ENCODE measurements at places on chromosomes 4 and X.

- DNase-seq = no peak
Measured at GRCh38 chr4:132026166-132026565, 1122.9 kb upstream of the PCDH10 start.

DNA sequence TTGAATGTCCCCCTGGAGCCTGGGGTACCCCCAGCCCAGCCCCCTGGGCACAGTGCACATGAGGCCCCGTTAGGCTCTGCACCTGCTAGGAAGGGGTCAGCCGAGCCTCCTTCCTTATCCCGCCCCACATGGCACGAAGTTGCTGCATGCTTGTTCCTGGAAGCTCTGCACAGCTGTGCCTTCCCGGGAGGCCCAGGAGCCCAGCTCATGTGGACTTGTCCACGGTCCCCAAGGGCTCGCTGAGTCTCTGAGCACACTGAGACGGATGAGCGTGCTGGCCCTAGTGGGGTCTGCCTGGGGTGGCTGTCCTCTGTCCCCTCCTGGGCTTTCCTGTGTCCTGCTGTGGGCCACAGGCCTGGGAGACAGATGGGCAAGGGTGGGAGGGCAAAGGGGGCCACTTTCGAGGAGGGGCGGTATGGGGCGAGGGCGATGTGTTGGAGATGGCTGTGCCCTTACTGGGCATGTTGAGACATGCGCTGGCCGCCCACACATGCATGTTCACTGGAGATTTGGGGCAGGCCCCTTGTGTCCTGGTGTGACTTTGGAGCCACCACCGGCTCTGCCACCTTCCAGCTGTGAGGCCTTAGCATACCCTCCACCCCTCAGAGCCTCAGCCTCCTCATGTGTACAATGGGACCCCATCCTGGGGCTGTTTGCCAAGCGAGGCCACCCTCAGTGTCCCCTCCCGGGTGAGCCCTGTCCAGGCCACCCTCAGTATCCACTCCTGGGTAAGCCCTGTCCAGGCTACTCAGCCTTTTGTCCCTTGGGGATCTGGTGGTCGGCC lies 237.6 kb downstream of the AFAP1 start:
- DNase-seq = no peak

- DNase-seq = no peak
Measured at GRCh38 chrX:68186552-68187262, 246.6 kb downstream of the OPHN1 start.

- no peak for DNase-seq
Measured at GRCh38 chrX:100864657-100865391, 9.3 kb downstream of the NOX1 start.

GRCh38 chr4:10623241-10623640 lies 61.3 kb downstream of the CLNK start:
- no peak for DNase-seq
